ENCODE measurements at places on chromosomes 13 and 19.
A peak's percentile ranks its signal among the peaks of the same experiment; 100 is the strongest.

- no peaks in the 10 kb centered on the region for H3K27me3 ChIP-seq
- H3K27ac ChIP-seq: no peak overlapping the region
- H3K4me1 ChIP-seq: no peaks in the 10 kb centered on the region
- peak overlapping the region; percentile 70 for H3K4me3 ChIP-seq
- no peak for DNase-seq
These were observed 642 bp upstream of the PEG3 start for GRCh38 chr19:56841193-56841543.

DNA sequence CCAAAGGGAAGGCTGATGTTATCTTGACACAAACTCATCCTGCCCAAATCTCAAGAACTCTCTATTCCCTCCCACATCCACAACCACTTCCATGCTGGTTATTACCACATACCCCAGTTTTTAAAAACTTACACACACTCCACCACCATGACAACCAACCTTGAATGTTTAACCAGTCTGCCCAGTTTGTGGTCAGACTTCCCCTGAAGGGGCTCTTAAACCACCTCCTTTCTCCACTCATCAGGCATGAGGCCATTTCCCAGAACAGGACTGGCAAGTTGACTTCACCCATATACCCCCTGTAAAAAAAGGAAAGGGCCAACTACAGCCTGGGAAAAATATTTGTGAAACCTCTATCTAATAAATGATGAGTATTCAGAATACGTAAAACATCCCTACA lies 12.4 kb upstream of the ZSCAN4 start:
- no peaks in the 10 kb centered on the region for H3K4me1 ChIP-seq
- H3K27me3 ChIP-seq: no peaks in the 10 kb centered on the region
- no peaks in the 10 kb centered on the region for H3K36me3 ChIP-seq
- DNase-seq: no peak
- H3K27ac ChIP-seq: no peak overlapping the region

- no peak overlapping the region for H3K27ac ChIP-seq
- H3K4me3 ChIP-seq: no peak overlapping the region
- no peak for DNase-seq
- no peaks in the 10 kb centered on the region for H3K27me3 ChIP-seq
These were observed 41.4 kb downstream of the UQCRFS1 start for GRCh38 chr19:29171525-29171924.

DNA sequence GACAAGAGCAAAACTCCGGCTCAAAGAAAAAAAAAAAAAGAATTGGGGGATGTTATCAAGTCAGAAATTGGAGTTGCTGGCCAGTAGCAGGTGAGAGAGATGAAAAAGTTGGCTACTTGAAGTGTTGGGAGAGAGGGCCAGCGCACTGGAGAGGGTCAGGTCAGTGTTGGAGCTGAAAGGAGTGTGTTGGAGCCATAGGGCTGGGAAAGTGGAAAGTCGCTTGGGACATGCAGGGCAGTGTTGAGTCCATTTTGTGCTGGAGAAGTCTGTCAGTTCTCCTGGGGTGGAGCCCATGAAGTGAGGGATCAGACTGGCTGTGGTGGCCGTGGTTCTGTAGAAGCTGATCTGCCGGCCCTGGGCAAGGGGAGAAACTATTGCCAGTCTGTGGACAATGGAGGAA lies 1.7 kb downstream of the PPP1R37 start:
- H3K27me3 ChIP-seq: no peaks in the 10 kb centered on the region
- H3K27ac ChIP-seq: no peak overlapping the region
- no peak overlapping the region for H3K4me3 ChIP-seq
- peaks cover 29% of the 10 kb centered on the region for H3K4me1 ChIP-seq
